ENCODE measurements at places on chromosomes 7 and 10.

- DNase-seq: no peak
Measured at GRCh38 chr10:6558759-6559461, 21.2 kb downstream of the PRKCQ start.

DNA sequence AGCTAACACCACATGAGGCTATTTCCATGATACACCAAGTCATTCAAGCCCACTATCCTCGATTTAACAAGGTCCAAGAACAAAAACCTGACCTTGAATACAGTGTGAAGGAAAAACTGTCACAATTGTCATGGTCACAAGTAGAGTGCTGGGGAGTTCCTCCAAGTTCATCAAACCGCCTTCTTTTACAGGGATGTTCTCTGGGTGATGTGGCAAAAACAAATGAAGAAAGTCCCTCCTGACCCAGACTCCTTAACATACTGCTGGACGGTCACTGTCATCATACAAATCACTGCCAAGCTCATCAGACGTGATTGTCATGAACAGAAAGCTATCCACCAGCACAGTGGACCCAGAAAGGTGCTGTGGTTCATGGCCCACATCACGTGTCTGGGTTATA is 28.9 kb downstream of the HIPK2 start:
- DNase-seq: no peak

DNA sequence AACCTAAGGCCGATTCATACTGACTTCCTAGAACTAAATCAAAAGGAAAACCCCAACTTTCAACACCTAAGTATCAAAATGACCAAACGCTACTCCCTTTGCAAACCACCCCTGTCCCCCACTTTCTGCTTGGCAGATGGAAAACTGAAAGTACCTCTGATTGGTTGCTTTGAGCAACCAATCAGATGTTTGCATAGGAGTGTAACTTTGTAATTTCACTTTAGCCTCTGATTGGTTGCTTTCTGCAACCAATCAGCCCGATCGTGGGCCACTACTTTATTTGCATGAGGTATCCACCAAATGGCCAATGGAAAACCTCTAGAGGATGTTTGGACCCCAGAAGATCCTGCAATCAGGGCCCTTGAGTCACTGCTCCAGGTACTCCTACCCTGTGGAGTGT is 12.3 kb upstream of the SNX10 start:
- no peak for DNase-seq

DNA sequence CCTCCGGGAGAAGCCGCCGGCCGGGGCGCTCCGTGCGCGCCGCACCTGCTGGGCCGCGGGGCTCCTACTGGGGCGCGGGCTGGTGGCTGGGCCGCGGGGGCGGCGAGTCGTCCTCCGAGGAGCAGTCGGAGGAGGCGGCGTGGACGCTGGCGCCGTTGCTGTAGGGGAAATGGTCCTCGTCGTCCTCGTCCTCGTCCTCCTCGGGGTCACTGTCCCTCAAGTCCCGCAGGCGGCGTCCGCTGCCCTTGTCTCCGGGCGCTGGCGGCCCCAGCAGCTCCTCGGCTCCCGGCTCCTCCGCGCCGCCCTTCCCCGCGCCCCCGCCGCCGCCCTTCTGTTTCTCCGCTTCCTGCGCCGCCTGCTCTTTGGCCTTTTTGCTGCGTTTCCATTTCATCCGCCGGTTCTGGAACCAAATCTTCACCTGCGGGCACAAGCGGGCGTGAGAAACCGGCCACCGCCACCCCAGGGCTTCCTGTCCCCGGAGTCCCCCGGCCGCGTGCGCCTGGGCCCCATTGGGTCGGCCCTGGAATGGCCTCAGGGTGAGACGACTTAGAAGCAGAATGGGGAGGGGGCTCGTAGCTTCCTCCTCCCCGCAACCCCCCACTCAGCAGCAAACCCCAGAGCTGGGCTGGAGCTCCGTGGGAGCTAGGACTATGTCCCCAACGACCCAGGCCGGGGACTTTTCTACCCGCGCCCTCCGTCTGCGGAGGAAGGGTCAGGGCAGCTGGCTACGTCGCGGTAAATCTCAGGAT is 4.8 kb downstream of the MNX1 start:
- DNase-seq: no peak

- no peak for DNase-seq
Measured at GRCh38 chr10:27911539-27911938, 87.3 kb downstream of the ODAD2 start.

GRCh38 chr10:103759100-103759781 is 96.1 kb downstream of the SH3PXD2A start:
- no peak for DNase-seq

- DNase-seq: no peak
Measured at GRCh38 chr7:99143521-99143852, 421 bp downstream of the SMURF1 start.

DNA sequence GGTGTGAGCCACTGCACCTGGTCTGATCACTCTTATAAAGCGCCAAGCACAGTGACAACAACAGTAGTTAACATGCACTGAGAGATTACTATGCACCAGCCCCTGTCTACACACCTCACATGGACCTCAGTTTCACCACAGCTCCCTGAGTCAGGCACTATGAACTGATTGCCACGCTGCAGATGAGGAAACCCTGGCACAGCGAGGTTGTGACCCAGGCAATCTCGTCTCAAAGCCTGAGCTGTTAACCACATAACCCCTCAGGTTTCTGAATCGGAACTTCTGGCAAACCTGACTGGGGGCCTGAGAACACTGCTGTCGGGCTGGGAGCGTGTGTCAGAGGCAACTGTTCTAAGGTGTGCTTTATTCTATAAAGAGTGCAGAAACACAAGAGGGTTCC is 150.8 kb downstream of the RNF216 start:
- no peak for DNase-seq

DNA sequence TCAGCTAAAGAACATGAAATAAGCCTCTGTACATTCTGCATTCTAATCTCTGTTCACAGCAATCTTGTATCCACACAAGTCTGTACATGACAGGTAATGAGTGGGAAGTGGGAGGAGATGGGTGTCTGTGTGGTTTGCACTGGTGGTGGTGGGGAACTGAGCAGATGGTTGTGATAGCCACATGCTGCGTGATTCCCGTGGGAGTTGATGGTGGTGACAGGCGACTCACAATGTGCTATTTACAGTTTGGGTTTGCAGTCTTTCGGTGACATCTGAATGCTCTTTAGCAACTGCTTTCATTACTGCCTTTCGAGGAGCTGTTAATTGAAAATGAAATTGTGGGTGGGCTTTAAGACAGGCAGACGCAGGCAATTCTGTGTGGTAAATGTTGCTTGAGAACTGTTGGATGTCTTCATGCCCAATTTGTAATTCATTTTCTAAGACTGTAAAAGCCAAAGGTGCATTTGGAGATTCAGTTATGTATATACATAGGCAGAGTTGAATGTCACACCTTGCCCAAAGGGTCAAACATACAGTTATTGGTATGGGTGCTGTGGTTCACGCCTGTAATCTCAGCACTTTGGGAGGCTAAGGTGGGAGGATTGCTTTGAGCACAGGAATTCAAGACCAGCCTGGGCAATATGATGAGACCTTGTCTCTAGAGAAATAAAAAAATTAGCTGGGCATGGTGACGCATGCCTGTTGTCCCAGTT is 308.2 kb downstream of the AUTS2 start:
- peak; percentile 44 for DNase-seq

DNA sequence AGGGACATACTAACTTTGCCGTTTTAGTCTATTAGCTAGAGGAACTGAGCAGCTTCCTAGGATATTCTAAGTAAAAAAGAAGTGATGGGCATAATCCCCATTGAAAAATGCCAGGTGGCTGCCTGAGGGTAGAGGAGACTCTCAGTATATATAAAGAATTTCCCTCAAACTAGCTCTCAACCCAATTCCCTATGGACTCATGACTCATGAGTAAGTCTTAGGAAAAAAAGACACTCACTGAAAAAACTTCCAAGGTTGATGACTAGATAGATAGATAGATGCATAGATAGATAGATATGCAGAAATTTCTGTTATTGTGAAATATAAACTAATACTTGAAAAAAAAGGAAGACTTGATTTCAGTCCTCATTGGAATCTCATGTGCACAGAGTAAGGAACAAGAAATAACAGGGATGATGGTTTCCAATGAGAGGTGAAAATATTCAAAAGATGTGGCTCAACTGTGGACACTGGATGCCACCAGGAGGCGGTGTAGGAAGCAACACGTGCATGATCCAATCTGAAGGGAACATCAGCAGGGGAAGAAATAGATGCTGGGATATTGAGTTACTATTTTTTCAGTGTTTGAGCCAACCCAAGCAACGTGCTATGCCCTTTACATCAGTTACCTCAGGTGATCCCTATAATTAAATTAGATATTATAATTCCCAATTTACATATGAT is 711.0 kb upstream of the LRRTM3 start:
- DNase-seq: no peak

GRCh38 chr7:54090652-54091213 is 451.4 kb upstream of the VSTM2A start:
- DNase-seq: no peak

Data from naive B cell (primary cell).